Endothelial cell of umbilical vein (primary cell): ENCODE measurements at places on chromosomes 7 and 10. TPM values are rescaled to one million over a fixed set of nuclear protein-coding genes. Genes with fewer than 3 reads are reported as not detected.

DNA sequence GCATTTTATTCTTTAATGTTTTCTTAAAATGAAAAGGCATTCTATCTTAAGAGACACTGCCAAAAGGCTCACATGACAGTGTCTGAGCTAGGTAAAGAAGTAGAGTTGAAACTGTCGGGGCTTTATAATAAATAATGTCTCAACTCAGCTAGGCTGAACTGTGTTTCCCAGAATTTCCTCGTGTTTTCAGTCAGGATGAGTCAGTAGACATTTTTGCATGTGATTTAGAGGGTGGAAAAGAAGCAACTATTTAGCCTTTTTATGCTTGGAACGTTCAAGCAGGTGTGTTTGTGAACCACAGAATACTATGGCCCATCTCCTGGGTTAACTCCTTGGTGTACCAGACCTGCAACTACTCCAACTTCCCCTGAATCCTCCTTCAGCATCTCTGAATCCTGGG lies 23.4 kb upstream of the LIPA start:
- DNase-seq, result no peak

DNA sequence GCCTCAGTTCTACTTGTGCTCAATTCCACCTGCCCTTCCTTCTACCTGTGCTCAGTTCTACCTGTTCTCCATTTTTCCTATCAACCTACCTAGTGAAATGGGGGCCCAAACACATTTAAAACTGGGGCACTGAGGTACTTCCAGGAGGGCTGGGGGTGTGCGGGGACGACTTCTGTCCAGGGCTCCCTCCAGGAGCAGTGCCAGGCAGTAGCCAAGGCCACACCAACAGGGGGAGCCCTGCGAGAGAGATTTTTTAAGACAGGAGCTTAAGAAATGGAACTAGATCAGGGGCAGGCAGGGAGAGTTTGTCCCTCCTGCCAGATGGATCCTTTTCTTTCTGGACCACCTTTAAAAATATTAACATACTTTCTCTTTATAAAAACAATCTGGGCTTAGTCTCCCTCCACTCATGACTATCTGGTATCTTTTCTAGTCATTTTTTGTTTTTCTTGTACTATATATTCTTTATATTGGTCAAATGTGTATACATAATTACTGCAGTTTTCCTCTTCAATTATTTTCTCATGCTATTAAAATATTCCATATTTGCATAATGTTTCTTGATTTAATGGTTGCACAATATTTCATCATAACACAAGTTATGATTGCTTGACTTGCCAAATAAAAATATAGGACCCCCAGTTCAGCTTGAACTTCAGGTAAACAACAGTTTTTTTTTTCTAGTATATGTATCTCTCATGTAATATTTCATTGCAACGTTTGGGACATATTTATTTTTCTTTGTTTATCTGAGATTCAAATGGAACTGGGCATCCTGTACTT lies 47.3 kb upstream of the INSYN2A start:
- peak; percentile 58 for DNase-seq

- no peak for DNase-seq
Observed at GRCh38 chr7:76232698-76233097, 31.0 kb downstream of the SRRM3 start.

- DNase-seq, result no peak
Observed at GRCh38 chr10:29681676-29682448, 47.1 kb upstream of the SVIL start.

DNA sequence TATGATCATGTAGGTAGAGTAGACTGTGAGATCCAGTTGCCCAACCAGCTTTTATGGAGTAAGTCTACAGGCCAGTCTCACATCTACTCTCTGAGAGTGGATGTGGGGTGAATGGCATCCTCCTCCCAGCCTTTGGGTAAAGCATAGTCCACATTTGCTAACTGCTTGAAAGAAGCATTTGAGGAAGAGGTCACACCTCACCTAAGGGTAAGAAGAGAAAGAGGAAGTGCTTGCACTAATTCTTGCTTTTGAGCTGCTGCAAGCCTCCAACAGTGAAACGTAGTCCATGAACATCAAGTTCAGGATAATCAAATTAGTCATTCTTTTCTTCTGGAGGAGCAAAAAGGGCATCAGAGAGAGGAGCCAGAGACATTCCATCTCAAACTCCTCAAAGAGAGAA lies 93.9 kb upstream of the AGR3 start:
- no peak for DNase-seq

DNA sequence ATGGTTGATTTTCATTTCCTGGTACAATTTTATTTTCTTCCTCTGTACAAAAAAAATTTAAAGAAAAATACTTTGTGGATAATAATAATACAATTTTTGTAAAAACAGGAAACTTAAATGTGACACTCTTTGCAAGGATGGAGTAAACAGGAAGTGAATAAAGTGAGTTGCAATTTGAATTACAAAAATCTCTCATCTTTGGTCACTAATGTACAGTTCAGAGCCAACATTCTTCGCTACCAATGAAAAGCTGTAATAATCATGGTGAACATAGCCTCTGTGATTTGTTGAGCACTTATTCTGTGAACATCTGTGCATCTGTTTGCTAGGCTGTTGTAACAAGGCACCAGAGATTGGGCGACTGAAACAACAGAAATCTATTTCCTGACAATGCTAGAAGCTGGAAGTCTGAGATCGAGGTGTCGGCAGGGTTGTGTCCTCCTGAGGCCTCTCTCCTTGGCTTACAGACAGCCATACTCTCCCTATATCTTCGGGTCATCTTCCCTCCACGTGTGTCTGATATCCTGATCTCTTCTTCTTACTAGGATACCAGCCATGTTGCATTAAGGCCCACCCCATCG lies 295.3 kb upstream of the KLF6 start:
- DNase-seq, result no peak

DNA sequence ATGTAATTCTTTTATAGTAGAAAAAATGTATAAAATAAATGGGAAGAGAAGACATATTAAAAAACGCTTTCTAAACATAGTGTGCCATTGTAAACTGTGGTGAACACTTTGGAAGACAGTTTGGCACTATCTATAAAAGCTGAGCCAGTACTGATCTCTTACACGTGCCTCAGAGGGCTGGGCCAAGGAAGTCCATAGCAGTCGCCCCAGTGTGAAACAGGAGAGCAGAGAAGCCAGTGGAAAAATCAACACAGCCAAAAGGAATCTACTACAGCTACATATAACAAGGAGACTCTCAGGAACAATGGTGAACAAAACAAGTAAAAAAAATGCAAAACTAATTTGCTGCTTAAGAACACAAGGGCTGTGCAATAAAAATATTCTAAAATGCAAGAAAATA lies 20.6 kb downstream of the SEPHS1 start:
- peak; percentile 28 for DNase-seq

DNA sequence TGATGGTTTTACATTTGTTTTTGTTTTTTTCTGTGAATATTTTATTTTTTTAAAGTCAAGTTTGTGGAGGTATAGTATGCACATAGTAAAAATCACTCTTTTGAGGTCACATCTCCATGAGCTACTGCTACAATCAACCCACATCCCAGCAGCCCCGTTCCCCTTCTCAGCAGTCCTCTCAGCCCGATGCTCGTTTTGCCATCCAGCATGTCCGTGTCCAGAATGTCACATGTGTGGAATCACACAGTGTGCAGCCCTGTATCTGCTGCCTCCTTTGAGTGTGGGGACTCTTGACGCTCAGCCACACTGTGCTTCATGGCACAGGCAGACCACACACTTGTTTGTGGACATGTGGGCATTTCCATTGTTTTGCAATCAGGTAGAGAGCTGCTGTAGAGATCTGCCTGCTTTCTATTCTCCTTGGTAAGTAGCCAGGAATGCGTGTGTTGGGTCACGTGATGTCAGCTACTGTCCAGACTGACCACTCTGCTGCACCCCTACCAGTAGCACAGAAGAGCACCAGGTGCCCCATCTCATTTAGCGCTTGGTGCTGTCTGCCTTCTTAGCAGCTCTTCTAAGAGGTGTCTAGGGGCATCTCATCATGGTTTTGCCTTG lies 71.6 kb upstream of the CAMK2B start:
- DNase-seq, result no peak

- no peak for DNase-seq
Observed at GRCh38 chr7:147452816-147453215, 1137.8 kb upstream of the C7orf33 start.

- DNase-seq, result no peak
Observed at GRCh38 chr7:21743493-21743892, 200.7 kb downstream of the DNAH11 start.

- DNase-seq, result no peak
Observed at GRCh38 chr7:41503438-41503837, 199.5 kb downstream of the INHBA start.

DNA sequence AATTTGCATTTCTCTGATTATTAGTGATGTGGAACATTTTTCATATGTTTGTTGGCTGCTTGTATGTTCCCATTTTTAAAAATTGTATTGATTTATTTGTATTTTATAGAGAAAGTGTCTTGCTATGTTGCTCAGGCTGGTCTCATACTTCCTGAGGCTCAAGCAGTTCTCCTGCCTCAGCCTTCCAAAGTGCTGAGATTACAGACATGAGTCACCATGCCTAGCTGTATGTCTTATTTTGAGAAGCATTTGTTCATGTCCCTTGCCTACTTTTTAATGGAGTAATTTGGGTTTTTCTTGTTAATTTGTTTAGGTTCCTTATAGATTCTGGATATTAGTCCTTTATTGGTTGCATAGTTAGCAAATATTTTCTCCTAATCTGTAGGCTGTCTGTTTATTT lies 214.2 kb upstream of the KAT6B start:
- DNase-seq, result no peak

DNA sequence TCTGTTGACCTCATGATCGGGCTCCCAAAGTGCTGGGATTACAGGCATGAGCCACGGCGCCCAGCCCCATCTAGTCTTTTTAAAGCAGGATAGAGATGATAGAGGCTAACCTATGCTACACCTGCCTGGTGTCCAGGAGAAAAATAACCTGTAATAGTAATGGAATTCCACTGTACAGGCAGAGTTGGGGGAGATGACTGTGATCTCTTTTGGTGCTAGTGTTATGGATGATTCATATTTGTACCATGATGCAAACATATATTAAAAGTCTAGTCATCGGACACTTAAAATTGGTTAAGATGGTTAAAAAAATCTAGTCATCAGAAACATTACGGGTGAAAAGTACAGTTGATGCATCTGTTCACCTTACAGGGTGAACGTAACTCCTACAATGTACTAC lies 6.1 kb upstream of the SAR1A start:
- no peak for DNase-seq

GRCh38 chr7:131623154-131623553 lies 66.7 kb upstream of the PODXL start:
- DNase-seq, result peak; percentile 97

GRCh38 chr10:52308251-52309031 lies 5.6 kb upstream of the DKK1 start:
- peak; percentile 86 for DNase-seq

- DNase-seq, result no peak
Observed at GRCh38 chr10:2881720-2882620, 185.4 kb upstream of the PFKP start.

DNA sequence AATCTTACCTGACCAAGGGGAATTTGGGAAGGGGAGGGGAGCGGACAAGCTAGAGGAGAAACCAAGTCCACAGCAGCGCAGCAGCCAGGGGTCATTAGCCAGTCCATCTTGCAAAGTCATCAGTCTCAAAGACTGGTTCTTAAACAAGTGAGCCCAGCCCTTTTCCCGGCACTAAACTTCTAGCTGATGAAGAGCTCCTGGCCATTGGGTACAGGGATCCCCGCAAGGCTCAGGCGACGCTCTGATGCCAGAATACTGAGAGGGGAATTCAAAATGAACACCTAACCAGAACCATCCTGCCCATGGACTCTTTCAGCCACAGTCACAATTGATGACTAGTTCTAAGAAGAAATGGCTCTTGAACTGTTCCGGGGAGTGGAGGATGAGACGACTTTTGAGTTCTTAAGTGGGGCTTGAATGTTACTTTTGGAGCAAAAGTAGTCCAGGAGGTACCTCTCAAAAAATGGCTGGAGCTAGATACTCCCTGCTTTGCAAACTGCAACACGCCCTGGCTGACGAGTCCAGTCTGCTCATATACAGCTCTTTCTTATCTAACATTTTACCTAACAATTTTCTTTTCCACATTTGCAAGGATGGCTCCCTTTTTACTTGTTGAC lies 2.5 kb upstream of the TWIST1 start:
- no peak for DNase-seq

GRCh38 chr7:5139998-5140397 lies 50.0 kb upstream of the WIPI2 start:
- DNase-seq, result peak; percentile 31

DNA sequence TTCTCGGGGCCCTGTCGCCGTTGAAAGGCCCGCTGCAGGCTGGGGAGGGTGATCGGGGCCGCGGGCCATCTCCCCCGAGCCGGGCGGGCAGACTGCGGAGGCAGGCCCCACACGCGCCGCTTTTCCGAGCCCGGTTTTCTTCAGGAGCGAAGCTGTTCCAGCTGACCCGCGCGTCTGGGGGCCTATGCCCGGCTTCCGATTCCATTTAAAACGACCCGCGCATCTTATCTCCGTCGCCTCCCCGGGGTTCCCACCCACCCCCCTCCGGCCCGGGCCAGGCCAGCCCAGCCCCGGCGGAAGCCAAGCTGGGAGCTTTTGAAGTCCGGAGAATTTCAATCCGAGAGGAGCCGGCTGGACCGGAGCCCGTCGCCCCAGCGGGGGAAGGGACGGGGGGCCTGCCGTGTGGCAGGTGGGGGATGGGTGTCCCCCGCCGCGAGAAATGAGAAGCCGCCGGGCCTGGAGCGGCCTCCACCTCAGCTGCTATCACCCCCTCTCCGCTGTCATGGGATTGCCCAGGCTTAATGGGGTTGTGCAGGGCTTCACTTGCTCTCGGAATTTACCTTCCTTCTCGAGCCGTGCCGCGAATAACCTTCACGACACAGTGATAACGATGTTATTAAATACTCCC lies 3.1 kb upstream of the EVX1 start:
- no peak for DNase-seq

- no peak for DNase-seq
Observed at GRCh38 chr7:28981161-28981465, 23.0 kb upstream of the TRIL start.

- DNase-seq, result no peak
Observed at GRCh38 chr7:88431882-88432281, 125.2 kb upstream of the STEAP4 start.

DNA sequence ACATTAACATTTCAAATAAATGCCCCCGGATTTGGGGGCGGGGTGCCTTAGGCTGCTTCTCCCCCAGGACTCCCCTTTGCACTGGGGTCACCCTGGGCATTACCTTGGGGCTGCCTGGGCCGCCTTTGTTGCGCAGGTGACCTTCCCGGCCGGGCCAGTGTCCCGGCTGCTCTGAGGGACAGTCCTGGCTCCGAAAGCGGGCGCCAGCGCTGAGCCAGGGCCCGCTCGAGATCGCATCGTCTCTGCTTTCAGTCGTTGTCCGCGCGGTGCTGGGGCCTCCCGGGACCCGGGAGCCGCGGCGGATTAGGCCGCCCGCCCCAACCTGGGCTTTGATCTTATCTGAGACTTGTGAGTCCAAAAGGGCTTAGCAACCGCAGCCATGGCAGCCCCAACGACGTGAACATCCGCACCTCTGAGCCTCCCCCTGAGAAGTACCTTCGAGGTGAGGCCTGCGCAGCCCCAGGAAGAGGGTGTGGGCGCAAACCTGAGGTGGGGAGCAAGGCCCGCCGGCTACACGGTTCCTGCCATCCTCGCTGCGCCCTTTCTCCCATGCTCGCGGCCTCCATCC lies 14.8 kb upstream of the WAPL start:
- no peak for DNase-seq

H2BK1 gene
- not detected in 2 replicates for polyA plus RNA-seq

STRIP2 gene
- polyA plus RNA-seq, result 2.4 and 3.4 TPM in 2 replicates
